NCI-H2171 (cell line): ENCODE measurements at places on chromosomes 12 and 14.

GRCh38 chr12:32089156-32089555 lies 17.5 kb upstream of the BICD1 start:
- no peak for DNase-seq

GRCh38 chr12:4556735-4557530 lies 5.1 kb upstream of the DYRK4 start:
- no peak for DNase-seq

GRCh38 chr12:113420996-113421595 lies 1.1 kb upstream of the SDSL start:
- no peak for DNase-seq

DNA sequence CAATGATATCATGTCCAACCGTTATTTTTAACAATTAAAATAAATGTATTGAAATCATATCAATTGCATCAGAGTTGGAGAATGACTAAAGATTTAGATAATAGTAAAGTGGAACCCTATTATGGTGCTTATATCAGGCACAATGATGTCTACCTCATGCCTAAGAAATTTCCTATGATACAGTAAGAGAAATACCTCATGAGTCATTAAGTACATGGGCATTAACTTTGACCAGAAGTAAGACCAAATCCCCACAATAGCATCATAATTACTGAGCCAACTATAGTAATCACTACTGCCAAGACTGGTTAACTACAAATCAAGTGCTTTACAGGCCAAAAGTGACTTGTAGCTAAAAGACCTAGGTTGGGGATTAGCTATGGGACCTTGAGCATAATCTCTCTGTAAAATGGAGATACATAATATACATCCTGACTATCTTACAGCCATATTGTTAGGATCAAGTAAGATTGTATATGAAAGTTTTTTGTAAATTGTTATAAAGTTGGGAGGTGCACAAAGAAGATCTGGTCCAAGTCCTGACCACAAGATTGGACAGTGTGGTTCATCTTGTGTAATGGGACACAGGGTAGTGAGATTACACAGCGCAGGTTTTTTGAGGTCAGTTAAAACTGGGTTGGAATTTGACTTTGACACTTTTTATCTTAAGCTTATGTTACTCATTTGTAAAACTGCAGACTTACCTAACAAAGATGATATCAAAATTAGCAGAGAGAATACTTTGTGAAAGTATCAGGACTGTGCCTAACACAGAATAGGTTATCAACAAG lies 60.5 kb downstream of the ERGIC2 start:
- DNase-seq = no peak

- DNase-seq = no peak
Measured at GRCh38 chr12:89968151-89968700, 259.6 kb upstream of the ATP2B1 start.

DNA sequence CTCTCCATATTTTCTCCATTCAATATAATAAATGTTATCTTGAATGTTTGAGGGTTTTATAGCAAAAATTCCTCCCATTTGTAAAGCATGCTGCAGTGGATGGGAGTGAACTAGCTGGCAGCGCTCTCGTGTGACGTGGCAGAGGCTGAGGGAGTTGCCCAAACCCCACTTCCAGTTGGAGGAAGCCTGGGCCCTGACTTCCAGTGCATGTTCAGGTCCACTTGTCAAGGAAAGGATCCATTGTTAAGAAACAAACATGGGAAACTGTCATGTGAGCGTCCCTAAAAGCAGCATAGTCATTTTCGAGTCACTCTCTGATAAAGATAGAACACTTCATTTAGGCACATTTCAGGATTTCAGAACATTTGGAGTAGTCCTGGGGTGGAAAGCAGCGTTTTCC lies 116.6 kb downstream of the SLC25A47 start:
- no peak for DNase-seq

- no peak for DNase-seq
Measured at GRCh38 chr14:33401311-33401710, 462.6 kb downstream of the NPAS3 start.
